ENCODE measurements at places on chromosomes 5 and 9.

DNA sequence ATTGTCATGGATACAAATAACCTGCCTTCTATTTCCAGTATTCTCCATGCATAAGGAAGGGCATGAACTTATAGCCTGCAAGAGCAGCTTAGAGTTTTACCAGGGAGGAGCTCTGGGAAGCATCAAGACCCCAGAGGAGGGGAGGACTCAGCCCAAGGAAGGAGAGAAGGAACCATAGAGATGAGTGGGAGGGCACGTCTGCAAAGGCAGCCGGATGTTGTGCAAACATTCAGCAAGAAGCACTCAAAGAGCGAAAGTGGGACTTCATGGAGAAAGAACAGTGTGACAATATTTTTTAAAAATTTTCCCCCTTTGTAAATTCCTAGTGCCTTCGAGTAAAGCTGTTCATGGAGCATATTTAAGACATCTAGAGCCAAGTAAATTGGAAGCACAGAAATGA is 270.1 kb upstream of the PTGER4 start:
- DNase-seq: no peak

DNA sequence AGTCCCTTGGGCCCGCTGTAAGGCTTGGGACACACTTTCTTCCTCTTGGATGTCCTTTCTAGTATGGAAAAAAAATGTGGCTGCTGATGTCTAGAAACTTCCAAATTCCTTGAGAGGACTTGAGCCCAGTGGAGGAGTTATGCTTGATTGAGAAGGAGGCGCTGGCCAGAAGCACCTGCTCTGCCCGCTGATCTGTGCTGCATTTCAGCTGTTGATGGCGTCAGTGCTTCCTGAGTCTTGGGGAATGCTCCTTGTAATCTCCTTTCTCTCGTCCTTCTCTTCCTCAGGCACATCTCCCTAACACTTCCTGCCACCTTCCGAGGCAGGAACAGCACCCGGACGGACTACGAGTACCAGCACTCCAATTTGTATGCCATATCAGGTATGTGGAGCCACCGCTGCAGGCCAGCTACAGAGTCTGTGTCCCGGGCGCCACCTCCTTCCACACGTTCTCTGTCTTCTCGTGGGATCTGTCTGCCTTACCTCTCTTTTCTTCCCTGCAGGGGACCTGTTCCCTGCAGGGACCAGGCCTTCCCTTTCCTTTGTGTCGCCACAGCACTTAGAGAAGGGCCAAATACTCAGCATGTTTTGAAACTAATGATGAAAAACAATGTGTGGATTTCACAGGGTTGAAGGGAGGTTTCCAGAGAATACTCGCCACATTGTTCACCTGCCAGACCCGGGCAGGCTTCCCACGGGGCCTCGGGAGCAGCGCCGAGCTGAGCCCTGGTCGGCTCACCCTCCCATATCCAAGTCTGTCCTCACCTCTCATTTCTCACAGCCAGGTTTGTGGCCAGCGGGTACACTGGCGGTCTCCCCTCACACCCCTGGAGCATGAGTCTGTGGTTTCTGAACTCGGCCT is 95.2 kb downstream of the MVB12B start:
- DNase-seq: peak; percentile 39

DNA sequence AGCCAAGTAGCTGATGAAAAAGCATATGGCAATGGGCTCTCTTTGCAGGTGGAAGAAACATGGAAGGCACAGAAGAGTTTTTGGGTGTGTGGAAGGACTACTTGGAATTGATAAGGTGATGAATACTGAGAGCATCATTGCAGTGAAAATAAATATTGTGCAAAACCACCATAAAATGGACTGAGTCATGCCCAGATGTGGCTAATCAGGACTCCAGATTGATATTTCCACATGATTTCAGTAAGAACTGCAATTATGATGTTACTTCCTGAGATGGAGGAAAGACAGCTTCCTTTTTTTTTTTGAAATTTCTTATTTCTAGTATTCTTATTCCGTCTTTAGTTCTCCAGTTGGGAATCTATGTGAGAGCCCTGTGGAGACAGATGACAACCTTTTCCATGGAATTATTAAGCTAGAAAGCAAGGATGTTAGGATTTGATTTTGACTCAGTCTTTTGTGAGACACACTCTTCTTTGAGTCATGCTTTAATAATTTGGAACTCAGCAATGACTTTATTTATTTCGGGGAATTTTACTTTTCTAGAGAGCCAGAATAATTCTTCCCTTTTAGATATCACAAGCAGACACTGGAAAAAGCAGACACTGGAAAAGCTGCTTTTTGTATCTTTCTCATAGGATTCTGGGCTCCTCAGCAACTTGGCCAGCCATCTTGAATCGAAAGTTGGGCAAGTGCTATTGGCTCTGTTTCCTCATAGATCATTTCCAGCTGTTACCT is 94.2 kb upstream of the VCAN start:
- DNase-seq: no peak

DNA sequence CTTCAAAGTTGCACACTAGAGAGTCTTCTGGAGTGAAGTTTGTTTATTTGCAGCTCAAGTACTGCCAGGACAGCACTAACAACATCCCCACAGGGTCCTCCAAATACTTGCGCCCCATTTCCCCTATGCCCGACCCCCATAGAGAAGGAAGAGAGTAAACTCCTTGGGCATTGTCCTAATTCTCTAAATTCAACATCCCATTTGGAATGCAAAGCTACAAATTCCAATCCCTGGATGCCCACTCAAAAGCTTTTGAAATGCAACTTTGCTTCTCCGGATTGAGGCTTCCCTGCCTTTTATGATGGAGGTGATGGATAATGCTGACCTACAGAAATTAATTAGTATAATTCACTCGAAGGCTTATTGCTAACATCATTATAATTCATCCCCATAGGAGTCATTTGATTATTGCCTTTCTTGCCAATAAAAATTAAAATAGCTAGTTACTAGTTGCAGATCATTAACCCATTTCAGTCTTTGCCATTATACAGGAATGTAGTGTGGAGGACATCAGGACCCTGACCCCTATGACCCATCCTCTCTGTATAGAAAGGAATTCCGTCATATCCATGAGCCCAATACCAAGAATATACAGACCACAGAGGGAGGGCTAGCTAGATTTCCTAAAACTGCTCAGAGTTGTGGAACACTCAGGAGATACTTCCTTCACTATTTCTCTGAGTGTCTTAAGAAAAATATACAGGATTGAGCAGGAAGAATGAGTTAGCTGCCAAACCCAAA is 277.6 kb downstream of the ZNF608 start:
- no peak for DNase-seq

DNA sequence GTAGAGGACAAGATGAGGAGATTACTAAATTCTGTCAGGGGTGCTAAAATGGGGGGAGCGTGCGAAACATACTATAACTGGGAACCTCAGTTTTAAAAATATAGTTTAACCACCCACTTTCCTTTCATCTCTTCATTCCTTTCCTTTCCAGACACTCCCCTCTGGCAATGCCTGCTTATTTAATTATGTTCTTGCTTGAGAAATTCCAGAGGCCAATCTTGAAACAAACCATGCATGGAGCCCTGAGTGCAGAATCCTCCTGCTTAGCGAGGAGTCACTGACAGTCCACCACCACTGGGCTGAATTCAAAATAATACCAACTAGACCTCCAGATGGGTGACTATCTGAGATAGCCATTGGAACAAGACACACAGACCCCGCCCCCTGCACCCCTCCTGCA is 29.7 kb upstream of the C9orf72 start:
- DNase-seq: no peak

GRCh38 chr9:134626571-134627416 is 14.8 kb upstream of the COL5A1 start:
- DNase-seq: no peak

GRCh38 chr5:154962494-154962893 is 21.6 kb downstream of the MRPL22 start:
- DNase-seq: no peak

DNA sequence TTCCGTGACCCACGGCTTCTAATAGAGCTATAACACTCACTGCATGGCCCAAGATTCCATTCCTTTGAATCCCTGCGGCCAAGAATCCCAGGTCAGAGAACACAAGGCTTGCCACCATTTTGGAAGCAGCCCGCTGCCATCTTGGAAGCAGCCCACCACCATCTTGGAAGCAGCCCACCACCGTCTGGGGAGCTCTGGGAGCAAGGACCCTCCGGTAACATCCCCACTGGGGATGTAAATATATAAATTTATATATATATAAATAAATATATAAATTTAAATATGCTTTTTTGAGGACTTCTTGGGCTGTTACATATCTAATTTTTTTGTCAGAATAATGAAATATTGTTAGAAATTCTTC is 122.4 kb downstream of the FAM170A start:
- no peak for DNase-seq

GRCh38 chr9:110869931-110870330 is 168.3 kb downstream of the LPAR1 start:
- DNase-seq: no peak

- DNase-seq: no peak
Observed at GRCh38 chr5:5978501-5979376, 399.6 kb downstream of the MED10 start.

DNA sequence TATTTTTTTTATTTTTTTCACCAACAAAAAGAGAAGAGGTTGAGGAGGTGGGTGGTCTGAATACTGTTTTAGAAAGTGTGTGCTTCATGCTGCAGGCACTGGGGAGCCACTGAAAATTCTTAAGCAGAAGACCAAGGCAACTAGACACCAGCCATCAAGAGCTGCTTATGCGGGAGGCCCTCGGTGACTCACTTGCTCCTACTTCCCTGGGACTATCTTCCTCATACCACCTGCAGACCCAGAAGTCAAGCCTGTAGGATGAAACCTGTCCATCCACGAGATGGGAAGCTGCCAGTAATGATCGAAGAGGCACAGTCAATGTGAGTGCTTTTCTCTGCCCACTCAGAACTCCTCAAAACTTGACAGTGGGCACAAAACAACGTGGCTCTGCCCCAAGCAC is 125.8 kb upstream of the SLC44A1 start:
- no peak for DNase-seq

DNA sequence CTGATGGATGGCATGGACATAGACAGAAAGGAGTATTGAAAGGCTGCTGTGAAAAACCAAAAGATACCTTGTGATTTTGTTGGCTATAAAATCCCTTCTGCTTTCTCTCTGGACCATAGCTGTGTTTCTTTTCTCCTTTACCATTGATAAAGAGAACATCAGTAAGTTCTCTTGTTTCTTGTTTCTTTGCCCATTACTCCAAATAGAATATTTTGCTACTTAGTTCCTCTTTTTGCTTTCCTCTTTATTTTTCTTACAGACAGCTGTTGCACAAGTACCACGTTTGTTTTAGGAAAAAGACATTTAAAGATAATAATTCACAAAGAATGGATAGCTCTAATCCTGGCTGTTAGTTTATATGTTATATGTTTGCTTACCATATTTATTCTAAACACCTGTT is 1129.2 kb downstream of the DTWD2 start:
- DNase-seq: no peak

- no peak for DNase-seq
Observed at GRCh38 chr5:139341187-139341688, 416 bp upstream of the PAIP2 start.

DNA sequence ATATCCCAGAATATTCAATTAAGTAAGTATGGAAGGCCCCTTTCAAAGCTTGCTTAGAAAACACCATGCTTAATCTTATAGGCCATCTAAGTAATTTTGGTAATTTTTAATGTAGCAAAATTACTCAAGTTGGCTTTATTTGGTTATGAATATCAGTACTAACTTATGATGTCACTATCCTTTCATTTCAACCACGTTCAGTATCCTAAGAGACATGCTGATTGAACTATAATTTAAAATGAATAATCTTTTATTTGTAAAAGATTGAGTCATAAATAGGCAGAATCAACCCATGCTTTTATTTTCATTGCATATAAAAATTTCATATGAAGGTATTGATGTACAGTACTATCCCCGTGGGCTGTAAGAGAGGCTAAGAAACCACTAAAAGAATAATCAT is 386.9 kb downstream of the RAB3C start:
- DNase-seq: no peak
